Activated gamma-delta T cell treated with anti-CD3 and anti-CD28 coated beads, Interleukin-2, amount 50 U/mL, for 16 hours (primary cell): ENCODE measurements at places on chromosomes 4 and X.

GRCh38 chr4:99029852-99030251, 34.3 kb downstream of the METAP1 start:
- DNase-seq = no peak

GRCh38 chr4:25845841-25846653, 16.7 kb downstream of the SEL1L3 start:
- DNase-seq = no peak

- DNase-seq = no peak
These were observed 2338.8 kb downstream of the PCDH7 start for GRCh38 chr4:33058998-33059397.

DNA sequence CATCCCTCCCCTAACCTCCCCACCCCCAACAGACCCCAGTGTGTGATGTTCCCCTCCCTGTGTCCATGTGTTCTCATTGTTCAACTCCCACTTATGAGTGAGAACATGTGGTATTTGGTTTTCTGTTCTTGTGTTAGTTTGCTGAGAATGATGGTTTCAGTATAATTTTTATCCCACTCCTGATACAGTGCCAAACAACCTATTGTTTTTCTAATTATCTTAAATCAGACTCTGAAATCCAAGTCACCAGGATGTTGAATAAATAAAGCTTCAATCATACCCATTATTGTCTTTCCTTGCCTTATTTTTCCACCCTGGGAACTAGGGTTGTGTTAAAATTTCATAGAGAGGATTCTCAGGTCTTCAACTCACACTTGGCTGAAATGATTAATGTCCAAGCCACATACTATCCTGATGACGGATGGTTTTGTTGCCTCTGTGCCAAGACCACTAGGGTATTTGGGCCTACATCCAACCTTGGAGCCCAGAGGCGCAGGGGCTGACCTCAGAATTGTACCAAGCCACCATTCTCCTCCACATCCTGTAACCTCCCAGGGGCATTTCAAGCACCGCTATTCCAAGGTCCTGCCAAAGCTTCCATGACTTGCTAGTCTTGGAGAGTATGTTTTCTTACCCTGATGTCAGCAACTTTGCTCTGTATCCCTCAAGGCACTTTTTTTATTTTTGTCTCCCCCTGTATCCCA, 332.4 kb downstream of the ARHGAP24 start:
- no peak for DNase-seq

DNA sequence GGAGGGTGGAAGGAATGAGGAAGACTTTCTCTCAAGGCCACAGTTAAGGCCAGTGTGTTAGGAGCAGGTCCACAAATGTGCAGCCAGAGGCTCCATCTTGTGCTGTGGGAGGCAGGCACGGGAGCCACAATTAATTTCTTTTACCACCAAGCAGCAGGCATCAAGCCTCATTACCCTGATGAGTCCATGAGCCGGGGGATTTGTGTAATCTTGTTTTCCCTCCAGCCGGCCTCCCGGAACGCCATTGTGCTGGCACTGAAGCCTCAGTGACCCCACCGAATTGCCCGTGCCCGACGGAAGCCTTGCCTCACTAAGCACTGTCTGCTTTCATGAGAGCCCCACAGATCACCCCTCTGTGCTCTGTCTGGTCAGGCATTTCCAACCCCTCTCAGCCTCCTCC, 154.7 kb upstream of the STX18 start:
- no peak for DNase-seq

GRCh38 chr4:8044699-8045098, 105.0 kb upstream of the AFAP1 start:
- no peak for DNase-seq

DNA sequence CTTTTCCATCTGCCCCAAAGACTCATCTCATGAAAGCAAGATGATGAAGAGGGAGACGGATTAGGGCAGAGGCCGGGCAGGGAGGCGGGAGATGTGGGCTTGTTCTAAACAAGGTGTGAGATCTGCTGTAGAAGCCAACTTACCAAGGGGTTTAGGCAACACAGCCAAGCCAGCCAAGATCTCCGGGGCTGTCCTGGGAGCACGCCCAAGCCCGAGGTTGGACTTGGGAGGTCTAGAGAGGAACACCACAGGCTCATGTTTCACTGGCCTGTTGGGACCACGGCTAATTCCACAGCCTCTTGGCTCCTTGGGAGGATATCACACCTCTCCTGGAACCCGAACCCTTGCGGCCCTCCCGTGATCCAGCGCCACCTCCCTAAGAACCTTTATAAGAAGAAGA, 171.4 kb downstream of the CRLF2 start:
- no peak for DNase-seq

DNA sequence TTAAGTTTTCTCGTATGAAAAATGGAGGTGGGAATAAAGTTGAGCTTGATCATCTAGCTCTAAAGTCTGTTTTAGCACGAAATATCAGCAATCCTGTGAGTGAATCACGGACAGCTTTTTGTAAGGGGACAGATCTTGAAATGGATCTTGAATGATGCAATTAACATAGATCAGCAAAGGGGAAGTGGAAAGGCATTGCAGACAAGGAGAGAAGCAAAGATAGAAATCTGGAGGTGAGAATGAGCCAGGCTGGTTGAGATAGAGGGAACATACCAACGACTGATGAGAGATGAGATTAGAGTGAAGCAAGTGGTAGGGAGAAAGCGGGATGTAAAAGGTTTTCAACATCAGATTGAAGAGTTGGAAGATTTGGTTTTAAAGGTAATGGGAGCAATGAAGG, 4.6 kb upstream of the DGKK start:
- DNase-seq = no peak

DNA sequence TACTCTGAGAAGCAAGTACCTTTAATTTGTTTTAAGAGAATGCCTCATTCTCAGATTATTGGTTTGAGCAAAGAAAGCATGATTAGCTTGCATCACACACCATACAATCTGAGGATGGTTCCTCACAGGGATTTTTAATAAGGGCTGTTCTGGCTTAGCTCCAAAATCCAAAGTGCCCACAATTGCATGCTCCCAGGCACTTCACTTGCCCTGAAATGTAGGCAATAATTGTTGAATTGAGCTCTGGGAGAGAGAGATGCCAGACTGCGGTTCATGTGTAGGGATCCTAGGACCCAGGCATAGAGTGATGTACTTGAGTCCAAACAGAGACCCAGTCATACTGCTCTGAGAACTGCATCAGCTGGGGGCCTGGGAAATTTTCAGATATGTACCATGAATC, 358.4 kb upstream of the CXorf51B start:
- no peak for DNase-seq

- no peak for DNase-seq
These were observed 22.2 kb upstream of the PPP2R2C start for GRCh38 chr4:6494431-6495295.

DNA sequence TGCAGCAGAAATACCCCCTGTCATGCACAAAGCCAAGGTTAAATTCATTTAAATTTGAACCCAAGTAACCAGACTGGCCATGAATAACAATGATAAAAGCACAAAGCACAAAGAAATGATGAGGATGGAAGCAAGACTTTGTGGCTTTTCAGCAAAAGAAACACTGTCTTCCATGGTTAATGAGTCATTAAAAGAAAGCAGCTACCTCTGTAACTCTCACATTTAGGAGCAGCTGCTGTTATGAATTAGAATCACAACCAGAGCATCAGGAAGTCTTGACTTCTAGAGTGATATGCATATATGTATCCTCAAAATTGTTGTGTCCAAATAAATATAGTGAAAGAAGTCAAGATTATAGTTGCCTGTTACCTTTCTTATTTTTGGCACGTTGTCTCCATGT, 70.7 kb upstream of the RPS6KA6 start:
- no peak for DNase-seq

DNA sequence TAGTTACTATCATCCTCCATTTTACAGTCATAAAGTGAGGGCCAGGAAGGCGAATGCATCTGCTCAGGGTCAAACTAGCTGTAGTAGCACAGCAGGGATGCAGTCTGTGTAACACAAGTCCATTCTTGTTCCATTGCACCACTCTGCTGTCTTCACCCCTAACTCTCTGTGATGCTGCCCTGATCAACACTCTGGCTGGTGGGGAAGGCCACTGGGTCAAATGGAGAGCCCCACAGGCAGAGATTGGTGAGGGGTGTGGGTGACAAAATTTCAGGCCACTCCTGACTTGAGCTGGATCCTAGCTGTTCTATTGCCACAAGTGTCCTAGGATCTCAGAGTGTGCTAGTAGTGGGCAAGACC, 136.5 kb downstream of the PJA1 start:
- DNase-seq = no peak
